Activated naive CD4-positive, alpha-beta T cell treated with Interleukin-2 at 50 U/mL for 16 hours (primary cell): ENCODE measurements at places on chromosomes 13 and 19.
A peak's percentile ranks its signal among the peaks of the same experiment; 100 is the strongest.

DNA sequence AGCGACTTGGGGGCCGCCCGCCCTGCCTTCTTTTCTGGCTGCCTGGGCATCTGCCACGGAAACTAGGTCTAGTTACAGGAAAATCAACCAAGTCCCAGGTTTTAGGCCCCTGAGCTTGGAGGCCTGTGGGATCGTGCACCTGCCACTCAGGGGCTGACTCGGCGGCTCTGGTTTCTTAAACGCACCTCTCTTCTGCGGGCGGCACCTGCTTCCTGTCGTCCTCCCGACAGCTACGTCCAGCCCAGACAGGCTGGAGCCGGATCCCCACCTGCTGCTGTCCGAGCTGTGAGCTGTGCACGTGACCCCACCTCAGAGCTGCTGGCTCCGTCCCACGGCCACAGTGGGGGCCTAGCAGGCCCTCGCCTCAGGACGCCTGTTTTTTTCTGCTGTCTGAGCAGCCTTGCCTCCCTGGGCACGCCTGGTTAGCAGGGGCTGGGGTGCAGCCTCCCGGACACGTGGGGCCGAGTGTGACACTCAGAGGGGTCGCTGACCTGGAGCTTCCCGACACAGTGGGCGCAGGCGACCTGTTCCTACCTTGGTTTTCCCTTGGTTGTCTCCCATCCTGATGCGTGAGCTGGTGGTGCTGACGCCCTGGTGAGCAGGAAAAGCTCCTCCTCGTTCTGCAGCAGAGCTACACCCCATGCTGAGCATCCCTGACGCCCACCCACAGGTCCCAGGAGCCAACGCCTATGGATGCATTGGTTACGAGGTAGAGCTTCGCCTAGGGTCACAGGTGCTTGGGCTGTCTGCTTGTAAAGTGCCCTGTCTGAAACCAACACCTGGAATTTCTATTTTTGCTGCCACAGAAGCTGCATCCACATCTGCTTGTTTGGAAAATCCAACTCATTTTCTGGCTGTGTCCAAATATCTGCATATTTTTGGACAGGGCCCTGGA lies 17.5 kb downstream of the TMEM255B start:
- DNase-seq = no peak

- DNase-seq = no peak
These were observed 293.6 kb downstream of the DNAJC15 start for GRCh38 chr13:43316946-43317353.

GRCh38 chr19:49679771-49680413 lies 2.8 kb downstream of the PRMT1 start:
- no peak for DNase-seq

DNA sequence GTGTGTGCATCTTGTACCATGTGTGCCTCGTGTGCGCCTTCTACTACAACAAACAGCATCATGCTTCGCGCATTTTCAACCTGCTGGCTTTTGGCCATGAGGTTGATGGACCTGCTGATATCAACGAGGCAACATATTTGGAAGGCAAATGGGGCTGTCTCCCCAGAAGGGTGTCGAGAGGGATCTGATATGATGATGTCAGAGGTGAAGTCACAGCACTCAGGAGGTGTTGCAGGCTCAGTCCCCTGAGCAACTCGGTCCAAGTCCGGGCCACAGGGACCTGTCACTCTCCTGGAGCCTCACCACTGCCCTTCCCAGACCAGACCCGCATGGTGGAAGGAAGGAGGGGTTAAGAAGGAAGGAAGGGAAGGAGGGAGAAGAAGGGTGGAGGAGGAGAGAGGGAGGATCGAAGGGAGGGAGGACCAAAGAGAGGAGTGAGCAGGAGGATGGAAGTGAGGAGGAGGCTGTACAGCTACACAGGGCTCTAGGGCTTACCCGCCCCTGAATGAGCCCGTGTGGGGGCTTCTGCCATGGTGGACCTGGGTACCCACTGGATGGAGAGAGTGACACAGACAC lies 6.7 kb upstream of the C13orf46 start:
- DNase-seq = no peak

DNA sequence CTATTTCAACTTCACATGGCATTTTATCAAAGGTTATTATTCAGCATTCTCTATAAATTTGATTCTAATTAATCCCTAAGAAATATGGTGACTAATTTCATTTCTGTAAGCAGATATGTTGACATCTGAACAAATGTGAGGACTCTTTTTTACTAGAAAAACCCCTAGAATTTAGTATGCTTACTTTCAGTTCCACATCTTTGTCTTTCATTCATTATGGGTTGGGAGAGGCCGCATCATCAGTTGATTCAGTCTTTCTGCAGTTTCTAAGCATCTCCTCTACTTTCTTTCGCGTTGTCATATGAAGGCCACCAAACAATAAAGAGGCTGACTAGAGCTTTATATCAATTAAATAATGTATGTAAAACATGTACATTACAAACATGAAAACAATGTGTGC lies 55.4 kb upstream of the MTIF3 start:
- no peak for DNase-seq

DNA sequence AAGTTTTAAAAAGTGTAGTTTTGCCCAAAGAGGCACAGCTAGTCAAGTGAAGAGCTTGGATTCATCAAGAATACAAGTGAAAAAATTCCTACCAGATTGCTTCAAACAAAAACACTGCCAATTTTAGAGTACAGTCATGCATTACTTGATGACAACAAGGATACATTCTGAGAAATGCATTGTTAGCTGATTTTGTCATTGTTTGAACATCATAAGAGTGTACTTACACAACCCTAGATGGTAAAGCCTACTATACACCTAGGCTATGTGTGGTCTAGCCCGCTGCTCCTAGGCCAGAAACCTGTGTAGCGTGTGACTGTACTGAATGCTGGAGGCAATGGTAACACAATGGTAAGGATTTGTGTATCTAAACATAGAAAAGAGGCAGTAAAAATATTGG lies 41.1 kb downstream of the TMTC4 start:
- no peak for DNase-seq

GRCh38 chr19:37218592-37218935 lies 550 bp downstream of the ZNF383 start:
- DNase-seq = peak; percentile 23

DNA sequence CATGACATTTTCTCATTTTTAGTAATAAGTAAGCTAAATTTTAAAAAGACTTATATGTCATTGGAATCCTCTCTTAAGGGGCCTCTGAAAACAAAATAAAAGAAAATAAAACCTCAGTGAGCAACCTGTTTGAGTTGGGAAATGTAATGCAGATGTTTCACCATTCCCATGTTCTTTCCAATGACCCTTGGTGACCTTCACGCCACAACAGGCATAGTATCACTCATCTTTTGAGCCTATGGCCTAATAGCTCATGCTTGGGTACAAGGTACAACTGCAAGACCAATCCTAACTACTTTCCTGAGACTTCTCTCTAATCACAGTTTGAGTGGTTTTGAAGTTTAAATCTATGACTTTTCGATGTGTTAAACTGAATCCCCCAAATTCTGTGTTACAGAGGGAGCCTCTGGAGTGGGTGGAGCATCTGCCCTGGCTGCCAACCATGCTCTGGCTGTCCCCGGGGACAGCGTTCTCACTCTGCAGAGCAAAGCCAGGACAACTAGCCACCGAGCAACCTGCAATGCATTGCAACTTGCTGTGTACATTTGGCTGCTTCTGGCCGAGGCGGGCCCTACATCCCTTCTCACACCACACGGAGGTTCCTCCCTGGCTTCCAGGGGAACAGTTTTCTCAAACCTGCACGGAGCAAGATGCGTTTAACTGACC lies 307.9 kb upstream of the MAB21L1 start:
- DNase-seq = no peak

DNA sequence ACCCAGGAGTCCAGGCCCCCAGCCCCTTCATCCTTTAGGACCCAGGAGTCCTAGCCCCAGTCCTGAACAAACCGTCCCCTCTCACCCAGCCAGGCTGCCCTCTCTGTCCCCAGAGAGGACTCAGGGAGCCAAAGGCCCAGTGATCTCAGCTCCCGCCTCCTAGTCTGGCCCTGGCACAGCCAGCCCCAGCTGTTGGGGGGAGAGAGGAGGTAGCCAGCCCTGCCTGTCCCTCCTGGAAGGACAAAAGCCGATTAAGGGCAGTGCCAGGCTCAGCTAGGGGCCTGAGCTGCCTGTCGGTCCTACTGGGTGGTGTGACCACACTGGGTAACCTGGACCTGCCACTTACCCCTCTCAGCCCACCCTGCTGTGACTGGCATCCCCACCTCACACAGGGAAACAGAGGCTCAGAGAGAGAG lies 14.5 kb downstream of the LIPE start:
- DNase-seq = no peak

GRCh38 chr19:18987456-18987855 lies 45.9 kb downstream of the SUGP2 start:
- no peak for DNase-seq

DNA sequence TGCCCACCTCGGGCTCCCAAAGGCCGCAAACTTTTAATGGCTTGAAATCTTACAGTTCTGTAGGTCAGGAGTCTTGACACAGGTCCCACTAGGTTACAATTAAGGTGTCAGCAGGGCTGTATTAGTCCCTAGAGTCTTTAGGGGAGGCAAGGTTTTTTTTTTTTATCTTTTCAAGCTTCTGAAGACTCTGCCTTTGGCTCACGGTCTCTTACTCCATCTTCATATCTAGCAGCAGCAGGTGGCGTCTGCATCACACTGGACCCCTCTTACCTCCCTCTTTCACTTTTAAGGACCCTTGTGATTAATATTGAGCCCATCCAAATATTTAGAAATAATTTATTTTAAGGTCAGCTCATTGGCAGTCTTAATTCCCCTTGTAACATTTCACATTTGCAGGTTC lies 11.6 kb downstream of the MIR17HG start:
- no peak for DNase-seq

- DNase-seq = no peak
These were observed 73.2 kb downstream of the CDADC1 start for GRCh38 chr13:49320975-49321374.

DNA sequence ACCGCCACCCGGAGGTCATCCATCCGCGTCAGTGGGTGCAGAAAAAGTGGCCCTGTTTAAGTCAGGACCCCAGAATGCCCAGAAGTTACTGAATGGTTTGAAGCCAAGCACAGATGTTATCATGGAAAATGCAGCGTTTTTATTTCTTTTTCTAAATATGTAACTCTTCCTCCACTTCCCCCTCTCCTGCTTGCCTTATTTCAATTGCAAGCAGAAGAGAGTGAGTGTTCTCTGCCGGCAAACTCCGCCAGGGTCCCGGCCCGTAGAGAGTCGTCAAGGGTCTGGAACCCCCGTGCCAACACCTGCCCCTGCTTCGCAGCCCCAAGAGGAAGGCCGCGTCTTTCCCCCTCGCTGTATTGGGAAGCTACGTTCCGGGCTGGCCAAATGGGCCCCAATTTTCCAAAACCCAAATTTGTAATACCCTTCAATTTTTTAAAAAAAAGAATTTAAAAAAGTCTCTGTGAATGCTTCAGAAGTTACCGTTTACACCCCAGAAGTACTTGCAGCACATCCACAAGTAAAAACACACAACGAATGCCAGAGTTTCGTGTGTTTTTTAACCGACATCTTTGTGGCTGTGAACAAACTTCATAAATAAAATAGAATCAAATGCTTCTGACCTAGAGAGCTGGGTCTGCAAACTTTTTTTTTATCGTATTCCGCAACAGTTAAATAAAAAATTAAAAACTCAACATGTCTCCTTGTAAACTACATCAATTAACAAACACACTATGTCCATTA lies 712 bp upstream of the PDX1 start:
- no peak for DNase-seq

- DNase-seq = no peak
These were observed 498.4 kb upstream of the ARGLU1 start for GRCh38 chr13:107066355-107066754.

- DNase-seq = no peak
These were observed 24.0 kb downstream of the LDLR start for GRCh38 chr19:11113140-11113708.

GRCh38 chr13:113491418-113491883 lies 940 bp upstream of the DCUN1D2 start:
- DNase-seq = no peak
